ENCODE measurements at places on chromosomes 13 and 19.

GRCh38 chr13:72258340-72258981 is 391.5 kb upstream of the DACH1 start:
- DNase-seq = peak; percentile 6

GRCh38 chr19:11978492-11979100 is 13.8 kb downstream of the ZNF763 start:
- DNase-seq = no peak

GRCh38 chr13:46463719-46464118 is 76.7 kb upstream of the RUBCNL start:
- DNase-seq = no peak

- DNase-seq = no peak
These were observed 92.0 kb downstream of the KCNRG start for GRCh38 chr13:50107205-50107604.

DNA sequence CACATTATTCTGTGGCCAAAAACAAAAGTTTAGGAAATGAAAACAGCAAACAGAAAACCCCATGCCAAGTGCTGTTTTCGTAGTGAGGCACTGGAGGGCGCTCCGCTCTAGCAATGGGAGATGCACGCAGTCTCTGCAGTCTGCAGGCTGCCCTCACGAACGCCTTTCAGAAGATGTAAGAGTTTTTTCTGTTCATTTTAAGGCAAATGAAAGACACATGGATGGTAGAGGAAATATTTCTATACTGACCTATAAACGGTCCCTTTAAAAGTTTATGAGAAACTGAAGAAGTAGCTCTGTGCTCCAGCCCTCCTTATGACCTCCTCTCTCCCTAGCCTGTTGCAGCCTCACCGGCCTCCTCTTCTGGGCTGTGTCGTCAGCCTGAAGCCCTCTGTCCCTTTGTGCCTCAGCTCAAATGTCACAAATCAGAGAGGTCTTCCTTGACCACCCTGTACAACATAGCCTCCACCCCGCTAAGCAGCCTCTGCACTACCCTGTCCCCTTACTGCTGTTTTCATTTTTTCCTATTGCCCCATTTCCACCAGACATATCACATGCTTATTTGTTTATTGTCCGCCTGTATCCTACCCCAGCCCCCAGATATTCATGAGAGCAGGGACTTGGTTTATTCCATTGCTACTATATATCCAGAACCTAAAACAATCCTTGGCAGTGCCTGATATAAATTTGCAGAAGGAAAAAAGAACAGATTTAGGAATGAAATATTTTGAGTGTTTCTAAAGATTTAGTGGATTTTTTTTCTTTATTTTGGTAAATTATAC is 116.4 kb downstream of the TM9SF2 start:
- peak; percentile 44 for DNase-seq

- DNase-seq = no peak
These were observed 5.0 kb upstream of the CDX2 start for GRCh38 chr13:27973961-27974662.

- no peak for DNase-seq
These were observed 3.2 kb downstream of the EPN1 start for GRCh38 chr19:55678121-55678671.

DNA sequence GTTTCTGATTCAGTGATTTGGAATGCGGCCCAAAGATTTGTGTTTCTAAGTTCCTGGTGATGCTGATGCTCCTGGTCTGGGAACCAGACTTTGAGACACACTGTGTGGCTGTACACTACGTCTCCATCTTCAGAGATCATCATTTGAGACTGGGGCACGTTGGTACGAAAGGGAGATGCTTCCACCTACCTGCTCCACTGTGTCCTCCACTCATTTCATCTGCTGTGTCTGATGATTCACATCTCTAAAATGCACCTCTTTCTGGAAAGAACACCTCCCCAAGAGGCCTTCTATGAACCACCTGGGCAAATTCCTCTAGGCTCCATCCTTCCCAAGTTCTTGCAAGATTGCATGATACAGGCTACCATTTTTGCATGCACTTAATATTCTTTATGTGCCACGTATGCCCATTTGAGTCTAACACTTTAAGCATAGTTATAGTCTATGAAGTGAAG is 58.6 kb downstream of the ERCC5 start:
- DNase-seq = no peak

DNA sequence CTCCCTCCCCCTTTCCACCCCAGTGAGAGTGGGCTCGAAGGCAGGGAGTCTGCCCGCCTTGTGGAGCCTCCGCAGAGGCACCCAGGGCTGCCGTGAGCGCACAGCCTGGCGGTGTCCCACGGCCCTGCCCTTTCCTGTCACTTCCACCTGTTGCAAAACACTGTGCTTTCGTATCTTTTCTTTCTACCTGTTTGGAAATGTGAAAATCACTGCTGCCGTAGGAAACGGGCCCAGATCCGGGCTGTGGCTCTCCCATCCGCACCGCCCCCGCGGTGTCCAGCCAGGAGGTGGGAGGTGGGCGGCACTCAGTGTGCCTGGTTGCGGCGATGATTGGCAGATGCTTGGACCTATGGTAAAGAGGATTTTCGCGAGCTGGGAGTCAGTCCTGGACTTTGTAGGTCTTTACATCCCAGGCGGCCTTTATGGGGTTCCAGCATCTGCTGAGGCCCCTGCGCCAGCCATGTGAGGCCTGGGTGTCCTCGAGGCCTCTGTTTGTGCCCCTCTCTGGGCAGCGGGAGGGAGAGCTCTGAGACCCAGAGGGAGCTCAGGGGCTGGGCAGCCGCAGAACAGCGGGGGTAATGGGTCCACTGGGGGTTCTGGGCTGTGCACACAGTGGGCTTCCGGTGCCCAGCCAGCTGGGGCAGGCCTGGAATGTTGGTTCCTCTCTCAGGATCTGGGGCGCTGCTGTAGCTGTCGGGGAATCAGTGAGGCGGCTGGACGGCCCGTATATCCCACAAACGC is 6.1 kb downstream of the STK11 start:
- DNase-seq = no peak

DNA sequence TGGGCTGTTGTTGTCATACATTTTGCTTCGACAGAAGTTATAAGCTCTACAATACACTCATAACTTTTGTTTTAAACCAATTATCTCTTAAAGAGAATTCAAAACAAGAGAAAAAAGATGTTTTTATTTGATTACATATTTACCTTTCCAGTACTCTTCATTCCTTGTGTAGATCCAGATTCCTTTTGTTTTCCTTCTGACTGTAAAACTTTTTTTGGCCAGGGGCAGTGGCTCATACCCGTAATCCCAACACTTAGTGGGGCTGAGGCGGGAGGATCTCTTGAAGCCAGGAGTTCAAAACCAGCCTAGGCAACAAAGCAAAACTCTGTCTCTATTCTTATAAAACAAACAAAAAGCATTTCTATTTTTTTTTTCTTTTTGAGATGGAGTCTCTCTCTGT is 21.7 kb downstream of the LPAR6 start:
- no peak for DNase-seq

All from T47D (cell line).